Renal cortical epithelial cell (primary cell): ENCODE measurements at places on chromosomes 4 and X. TPM values are rescaled to one million over a fixed set of nuclear protein-coding genes. Genes with fewer than 3 reads are reported as not detected.

The SPATA4 gene
- 0.65 and 1.2 TPM in 2 replicates for total RNA-seq

The OTC gene
- not detected in 2 replicates for total RNA-seq

The SATL1 gene
- total RNA-seq = not detected in 2 replicates

The SETD7 gene
- 37.7 and 38.0 TPM in 2 replicates for total RNA-seq

The DACH2 gene
- total RNA-seq = not detected in 2 replicates

The C4orf36 gene
- total RNA-seq = 2.1 and 2.4 TPM in 2 replicates

The POU4F2 gene
- total RNA-seq = 0.35 TPM in 1 of 2 replicates, not detected in the other

DNA sequence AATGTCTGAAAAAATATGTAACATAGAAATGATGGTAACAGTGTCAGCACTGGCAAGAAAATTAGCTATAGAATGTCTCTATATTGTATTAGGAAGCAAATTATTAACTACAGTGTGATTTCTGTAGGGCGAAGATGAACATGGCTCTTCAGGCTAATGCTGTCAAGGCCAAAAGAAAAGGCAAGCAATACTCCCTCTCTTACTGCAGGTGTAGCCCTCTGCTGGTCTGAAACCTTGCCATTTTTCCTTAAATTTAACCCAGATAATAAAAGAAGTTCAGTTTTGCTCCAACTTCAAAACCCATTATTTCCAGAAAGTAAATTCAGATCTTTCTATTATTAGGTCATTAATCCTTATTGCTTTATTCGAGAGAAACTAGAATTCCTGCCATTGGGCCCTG is 215.9 kb downstream of the LRBA start:
- no peak for DNase-seq

GRCh38 chr4:184473499-184474262 is 669 bp downstream of the IRF2 start:
- DNase-seq = peak; percentile 28

- DNase-seq = peak; percentile 81
Measured at GRCh38 chrX:38939067-38939466, 137.8 kb downstream of the MID1IP1 start.

DNA sequence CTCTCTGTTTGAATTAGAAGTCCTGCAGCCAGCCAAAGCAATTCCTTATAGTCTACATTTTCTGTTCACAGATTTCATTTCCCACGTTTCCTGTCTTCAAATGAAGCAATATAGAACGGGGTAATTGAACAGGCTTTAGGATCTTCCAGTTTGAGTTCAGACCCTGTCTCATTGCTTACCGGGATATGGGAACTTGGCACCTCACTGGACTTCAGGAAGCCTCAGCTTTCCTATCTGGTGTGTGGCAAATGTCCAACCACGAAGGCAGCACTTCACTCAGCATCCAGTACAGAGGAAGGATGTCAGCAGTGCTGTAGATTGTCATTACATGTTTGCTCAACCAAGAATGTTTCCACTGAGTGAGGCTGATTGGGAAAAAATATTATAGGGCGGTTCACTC is 271.1 kb upstream of the ZFP42 start:
- no peak for DNase-seq

- DNase-seq = peak; percentile 71
Measured at GRCh38 chr4:74431113-74431826, 13.7 kb upstream of the AREG start.

DNA sequence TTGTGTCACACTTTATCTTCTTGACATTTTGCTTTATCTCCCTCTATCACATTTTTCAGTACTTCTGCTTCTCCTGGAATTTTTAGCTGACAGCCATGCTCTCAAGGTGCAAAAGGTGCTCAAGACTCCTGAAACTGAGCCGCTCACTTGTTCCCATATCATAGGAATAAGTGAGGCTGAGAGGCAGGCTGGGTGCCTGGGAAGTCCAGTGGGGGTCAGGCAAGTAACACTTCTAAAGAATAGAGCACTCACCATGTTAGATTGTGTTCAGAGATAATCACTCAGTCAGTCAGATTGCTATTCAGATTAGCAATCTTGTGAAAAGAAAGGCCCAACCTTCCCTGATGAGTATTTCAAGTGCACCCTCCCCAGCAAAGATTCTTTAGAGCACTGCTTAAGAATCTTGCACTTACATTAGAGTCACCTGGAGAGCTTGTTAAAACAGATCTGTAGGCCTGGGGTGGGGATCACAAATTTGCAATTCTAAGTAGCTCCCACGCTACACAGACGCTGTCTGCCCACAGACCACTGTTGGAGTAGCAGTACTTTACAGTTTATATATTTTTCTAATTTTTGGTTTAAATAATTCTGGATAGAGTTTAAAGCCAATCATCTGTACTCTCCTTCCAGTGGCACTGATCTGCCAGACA is 23.1 kb upstream of the LRAT start:
- DNase-seq = no peak

DNA sequence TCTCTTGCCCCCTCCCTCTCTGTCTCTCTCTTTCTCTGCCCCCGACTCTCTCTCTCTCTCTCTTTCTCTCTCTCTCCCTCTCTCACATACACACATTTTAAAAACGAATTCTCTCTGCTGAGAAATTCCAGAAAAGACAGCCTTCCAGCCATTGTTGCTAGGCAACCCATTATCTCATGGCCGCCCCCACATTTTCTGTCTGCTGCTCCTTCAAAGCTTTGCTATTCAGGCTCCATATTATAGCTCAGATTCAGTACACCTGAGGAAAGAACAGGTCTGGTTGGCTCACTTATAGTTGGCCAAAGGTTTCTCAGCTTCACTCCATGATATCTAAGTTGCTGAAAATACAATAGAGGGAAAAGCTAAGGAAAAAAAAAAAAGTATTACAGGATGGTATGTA is 174.4 kb upstream of the RADX start:
- DNase-seq = no peak

GRCh38 chr4:54614149-54614548 is 43.6 kb upstream of the KIT start:
- no peak for DNase-seq

DNA sequence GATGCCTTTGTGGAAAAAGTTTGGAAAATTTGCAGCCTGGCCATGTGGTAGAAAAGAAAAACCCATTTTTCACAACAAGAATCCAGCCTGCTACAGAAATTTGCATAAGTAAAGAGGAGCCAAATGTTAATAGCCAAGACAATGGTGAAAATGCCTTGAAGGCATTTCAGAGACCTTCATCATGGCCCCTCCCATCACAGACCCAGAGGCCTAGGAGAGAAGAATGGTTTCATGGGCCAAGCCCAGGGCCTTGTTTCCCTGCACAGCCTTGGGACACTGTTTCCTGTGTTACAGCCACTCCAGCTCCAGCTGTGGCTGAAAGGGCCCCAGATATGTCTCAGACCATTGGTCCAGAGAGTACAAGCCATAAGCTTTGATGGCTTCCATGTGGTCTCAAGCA is 101.4 kb upstream of the LINC00632 start:
- DNase-seq = no peak
